ENCODE measurements at places on chromosomes 2 and 18.

- DNase-seq = no peak
Measured at GRCh38 chr2:78553866-78554647, 471.4 kb upstream of the REG3G start.

GRCh38 chr2:136905779-136906178 is 140.4 kb downstream of the THSD7B start:
- DNase-seq = no peak

DNA sequence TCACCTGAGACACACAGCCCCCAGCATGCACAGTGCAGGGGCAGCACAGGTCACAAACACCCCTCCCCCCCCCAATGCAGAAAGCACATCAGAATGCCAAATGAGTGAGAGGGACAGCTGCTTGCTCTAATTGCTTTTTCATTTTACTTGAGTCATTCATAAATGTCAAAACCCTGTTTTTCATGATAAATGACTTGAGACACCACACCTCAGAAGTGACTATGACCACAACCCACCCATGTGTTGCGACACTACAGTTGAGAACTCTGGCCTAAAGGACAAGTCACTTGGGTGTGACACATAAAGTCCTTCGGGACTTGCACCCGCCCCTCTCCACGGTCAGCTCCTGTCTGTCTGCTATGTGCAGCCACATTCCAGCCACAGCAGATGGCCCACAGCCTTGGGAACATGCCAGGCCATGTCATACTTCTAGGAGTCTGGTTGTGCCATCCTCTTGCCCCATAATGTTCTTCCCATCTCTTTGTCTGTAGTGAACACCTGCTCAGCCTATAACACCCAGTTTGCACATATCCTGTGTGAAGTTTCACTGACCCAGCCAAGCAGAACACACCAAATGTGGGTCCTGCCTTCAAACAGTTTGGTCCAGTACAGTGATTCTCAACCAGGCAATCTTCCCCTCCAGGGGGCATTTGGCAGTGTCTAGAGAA is 30.2 kb upstream of the RIOK3 start:
- no peak for DNase-seq

DNA sequence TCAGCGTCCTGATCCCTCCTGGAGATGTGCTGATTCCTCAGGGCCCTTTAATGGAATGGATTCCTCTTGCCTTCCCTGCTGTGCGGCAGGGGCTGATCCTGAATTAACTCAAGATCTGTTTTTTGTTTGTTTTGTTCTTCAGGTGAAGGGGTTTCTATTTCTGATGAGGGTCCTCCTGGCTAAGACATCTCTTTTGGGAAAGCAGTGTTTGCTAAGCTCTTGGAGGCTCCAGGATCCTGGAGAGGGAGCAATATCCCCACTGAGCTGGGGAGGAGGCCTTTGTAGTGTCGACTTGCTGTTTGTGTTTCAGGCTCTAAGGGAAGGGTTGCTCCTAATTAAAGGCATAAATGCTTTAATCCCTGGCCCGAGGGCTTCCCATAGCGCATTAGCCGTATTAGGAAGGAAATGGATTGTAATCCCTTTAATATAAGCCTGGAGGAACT is 65.3 kb upstream of the FOXI3 start:
- DNase-seq = no peak
